ENCODE measurements at places on chromosomes 12 and 14.

- no peak for DNase-seq
Measured at GRCh38 chr12:51954561-51955361, 3.3 kb downstream of the ACVR1B start.

DNA sequence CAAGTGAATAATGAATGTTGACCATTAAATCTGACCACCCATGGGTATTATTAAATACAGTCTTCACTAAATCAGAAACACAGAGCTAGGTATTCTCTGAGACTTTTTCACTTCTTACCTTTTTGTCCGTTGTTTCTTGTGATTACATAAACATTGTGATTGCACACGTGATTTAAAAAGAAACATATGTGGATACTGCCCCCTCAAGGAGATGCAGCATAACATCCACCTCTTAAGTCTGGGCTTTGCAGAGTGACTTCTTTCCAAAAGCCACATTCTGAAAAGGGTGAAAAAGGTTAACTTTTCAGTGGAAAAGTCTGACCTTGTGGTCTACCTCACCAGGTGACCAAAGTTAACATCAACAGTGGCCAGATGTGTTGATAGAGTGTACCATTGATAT is 185.5 kb upstream of the FAR2 start:
- DNase-seq, result no peak

GRCh38 chr12:1488908-1489381 is 105.4 kb downstream of the FBXL14 start:
- DNase-seq, result no peak

- DNase-seq, result no peak
Measured at GRCh38 chr12:14238221-14238792, 127.2 kb upstream of the ATF7IP start.

DNA sequence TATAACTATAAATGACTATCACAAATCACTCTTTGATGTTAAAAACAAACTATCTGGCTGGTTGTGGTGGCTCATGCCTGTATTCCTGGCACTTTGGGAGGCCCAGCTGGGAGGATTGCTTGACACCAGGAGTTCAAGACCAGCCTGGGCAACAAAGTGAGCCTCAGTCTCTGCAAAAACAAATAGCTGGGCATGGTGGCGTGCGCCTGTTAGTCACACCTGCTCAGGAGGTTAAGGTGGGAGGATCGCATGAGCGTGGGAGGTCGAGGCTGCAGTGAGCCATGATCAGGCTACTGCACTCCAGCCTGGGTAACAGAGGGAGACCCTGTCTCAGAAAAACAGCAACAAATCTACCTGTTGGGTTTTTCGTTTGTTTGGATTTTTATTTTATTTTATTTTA is 5.4 kb downstream of the TXNRD1 start:
- DNase-seq, result no peak

DNA sequence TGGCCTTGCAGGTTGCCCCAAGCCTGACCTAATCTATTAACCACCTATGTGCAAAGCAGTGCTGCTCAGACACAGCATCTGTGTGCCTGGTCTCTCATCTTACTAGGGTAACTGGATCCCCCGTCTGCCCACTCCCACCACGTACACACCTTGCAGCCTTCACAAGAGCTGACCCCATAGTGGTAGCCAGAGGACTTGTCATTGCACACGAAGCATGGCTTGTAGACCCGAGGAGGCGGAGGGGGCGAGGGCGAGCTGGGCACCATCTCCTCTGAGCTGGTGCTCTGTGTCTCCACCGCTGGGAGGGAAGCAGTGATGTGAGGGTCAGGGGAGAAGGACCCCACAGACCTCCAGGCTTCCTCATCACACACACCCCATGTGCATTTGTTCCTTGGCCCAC is 8.4 kb upstream of the ITGB7 start:
- no peak for DNase-seq

- no peak for DNase-seq
Measured at GRCh38 chr14:64915797-64916196, 1.5 kb downstream of the CHURC1 start.

GRCh38 chr12:7116916-7117315 is 7.9 kb upstream of the C1RL start:
- no peak for DNase-seq

GRCh38 chr12:39367494-39367893 is 75.4 kb downstream of the KIF21A start:
- DNase-seq, result no peak

DNA sequence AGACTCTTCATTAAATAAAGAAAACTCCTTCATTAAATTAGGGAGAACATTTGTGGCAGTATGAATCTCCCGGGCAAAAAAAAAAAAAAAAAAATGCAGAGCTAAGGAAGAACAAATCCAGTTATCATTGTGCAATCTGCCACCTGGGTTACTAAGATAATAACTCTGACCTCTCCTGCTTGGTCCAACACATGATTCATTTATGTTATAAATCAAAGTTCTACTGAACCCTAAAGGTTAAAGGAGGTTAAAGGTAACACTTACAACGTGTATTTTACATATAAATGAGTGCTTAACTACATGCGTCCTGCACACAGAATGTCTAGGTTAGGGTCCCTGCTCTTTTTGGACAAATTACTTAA is 4.2 kb downstream of the TGFB3 start:
- no peak for DNase-seq

DNA sequence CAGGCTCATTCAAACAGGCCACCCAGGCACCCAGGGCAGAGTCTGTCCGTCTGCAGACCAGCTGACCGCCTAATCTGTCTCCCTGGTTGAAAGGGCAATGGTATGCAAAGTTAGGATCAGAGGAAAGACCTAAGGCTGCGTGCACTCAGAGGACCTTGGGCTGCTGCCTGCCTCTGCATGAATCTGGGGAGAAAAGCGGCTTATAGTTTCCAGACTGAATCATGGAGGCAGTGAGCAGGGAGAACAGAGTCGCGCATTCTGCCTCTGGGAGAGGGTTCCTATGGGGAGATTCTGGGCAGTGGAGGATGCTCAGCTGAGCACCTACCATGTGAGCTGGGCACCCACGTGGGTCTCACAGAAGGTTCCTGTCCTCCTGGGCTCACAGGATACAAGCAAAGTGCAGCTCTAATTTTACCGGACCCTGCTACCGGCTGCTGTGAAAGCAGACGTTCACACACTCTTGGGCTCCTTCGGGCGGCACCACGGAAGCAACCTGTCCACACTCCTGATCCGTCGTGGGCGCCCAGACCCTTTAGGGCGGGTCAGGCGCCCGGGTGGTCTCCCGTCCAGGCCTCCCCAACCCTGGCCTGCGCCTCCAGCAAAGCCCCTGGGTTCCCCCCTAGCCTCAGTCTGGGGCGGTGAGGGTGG is 772 bp downstream of the SCARB1 start:
- DNase-seq, result no peak

DNA sequence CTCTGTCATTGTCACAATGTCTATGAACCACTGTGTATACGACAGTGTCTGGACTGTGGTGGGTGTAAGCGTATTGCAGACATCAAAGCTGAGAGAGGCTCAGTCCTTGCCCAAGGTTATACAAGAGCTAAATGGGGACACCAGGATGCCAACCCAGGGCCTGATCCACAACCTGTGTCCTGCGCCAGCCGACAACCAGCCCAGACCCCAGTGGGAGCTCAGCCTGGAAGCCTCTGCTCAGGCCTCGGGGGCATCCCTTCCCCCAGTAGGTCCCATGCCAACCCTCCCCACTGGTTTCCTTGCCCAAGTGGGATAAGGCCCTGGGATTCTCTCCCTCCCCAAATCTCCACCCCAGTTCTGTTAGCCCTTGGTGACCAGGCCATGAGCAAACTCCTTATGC is 54.3 kb downstream of the LTBP2 start:
- DNase-seq, result no peak

GRCh38 chr12:117053050-117053400 is 46.2 kb downstream of the TESC start:
- DNase-seq, result no peak

DNA sequence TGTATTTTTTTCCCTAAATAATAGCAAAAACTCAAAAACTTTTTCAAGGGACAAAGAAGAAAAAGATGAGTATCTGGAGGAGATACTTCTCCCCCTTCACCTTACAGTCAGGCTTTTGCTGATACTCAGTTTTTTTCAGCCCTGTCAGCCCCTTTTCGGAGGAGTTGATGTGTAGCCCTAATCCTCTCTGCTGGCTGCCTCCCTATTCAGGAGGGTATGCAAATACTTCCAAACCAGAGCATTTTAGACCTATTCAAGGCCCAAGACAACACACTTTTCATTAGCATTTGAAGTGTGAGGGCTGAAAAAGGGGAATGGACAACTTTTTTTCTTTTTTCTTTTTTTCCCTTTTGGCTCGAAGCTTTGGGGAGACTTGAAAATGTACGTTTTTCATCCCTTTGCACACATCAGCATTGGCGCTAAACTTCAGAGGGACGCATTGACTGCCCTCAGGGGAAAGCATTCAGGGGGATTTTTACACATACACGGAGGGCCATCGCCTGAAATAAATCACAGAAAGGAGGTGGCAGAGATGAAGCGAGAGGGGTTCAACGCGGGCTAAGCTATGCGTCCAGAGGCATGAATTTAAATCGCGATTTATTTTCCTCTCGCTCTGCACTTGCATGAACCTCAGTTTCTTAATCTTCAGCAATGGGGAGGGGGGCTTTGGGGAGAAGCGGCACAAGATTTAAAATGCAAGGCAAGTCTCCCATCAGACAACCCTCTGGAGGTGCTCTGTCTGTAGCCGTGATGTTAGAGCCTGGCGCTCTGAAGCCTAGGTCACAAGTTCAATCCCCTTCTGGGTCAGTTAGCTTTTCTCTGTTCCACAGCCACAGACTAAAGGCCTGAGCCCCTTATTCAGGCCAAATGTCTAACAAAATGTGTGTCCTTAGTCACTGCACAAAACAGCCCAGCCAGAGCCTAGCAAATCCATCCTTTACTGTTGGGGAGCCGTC is 86.3 kb downstream of the ASCL1 start:
- no peak for DNase-seq

DNA sequence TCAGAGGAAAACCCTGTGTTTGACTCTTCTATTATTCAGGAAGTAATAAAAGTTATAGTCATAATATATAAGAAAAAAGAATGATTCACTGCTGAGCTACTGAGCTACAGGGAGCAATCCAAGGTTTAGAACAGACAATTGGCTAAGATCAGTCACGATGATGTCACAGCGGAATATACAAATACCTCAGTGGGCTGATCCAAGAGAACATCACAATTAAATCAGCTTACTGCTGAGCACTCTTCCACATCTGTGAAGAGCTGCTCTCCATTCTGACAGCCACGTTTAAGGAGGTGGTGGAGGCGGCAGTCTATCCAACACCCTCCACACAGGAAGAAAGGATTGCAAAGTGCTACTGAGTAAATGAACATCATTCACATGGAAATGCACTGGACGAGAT is 271.0 kb downstream of the APAF1 start:
- no peak for DNase-seq

DNA sequence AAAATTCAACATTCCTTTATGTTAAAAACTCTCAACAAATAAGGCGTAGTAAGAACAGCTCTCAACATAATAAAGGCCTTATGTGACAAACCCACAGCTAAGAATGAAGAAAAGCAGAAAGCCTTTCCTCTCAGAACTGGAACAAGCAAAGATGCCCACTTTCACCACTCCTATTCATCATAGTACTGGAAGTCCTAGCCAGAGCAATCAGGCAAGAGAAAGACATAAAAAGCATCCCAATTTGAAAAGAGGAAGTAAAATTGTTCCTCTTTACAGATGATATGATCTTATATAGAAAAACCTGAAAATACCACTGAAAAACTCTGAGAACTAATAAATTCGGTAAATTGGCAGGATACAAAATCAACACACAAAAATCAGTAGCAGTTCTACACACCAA is 52.1 kb downstream of the STON2 start:
- DNase-seq, result no peak

Data from stimulated activated CD4-positive, alpha-beta T cell treated with anti-CD3 and anti-CD28 coated beads, Interleukin-12 subunit alpha, Interleukin-12 subunit beta, amount 100 ng/mL, for 48 hours (primary cell).